ENCODE measurements at places on chromosomes 7 and 10.
A peak's percentile ranks its signal among the peaks of the same experiment; 100 is the strongest.

GRCh38 chr10:75450075-75450445 lies 18.6 kb downstream of the LRMDA start:
- DNase-seq, result no peak

DNA sequence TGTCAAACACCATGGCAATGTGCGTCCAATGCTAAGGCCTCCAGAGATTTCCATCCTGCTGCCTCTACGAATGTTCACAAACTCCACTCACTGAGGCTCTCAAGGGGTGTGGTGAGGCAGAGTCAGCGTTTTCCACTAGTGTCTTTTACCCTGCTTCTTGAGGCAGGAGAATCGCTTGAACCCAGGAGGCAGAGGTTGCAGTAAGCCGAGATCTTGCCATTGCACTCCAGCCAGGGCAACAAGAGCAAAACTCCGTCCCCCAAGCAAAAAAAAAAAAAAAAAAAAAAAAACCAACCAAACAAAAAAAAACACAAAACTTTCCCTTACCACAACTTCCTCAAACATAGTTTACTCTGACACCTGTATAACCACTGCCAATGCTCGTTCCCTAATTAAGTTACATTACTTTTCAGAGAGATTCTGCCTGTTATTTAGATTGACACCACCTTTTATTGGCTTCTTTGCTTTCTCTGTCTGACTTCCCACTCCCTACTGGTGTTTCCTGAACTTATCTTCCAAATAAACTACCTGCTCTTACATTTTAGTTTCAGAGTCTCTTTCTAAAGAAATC lies 102.1 kb upstream of the ZNF746 start:
- DNase-seq, result peak; percentile 27

- DNase-seq, result peak; percentile 1
Measured at GRCh38 chr7:86598311-86598710, 45.4 kb upstream of the GRM3 start.

DNA sequence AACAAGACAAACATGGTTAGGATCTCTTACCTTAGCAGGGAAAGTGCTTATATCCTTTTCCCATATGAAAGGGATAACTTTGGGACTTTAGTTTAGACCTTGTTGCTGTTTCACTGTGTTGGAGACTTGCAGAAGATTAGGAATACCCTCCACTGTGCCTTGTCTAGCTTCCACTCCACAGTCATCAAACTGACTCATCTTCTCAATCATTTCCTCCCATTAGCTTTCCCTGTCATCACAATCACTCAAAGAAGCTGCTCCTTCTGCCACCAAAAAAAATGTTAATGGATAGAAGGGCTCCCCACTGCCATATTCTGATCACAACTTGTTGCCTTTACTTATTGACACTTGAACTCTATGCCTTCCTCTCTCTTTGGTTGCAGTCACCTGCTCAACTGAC lies 16.8 kb downstream of the GNG11 start:
- no peak for DNase-seq

DNA sequence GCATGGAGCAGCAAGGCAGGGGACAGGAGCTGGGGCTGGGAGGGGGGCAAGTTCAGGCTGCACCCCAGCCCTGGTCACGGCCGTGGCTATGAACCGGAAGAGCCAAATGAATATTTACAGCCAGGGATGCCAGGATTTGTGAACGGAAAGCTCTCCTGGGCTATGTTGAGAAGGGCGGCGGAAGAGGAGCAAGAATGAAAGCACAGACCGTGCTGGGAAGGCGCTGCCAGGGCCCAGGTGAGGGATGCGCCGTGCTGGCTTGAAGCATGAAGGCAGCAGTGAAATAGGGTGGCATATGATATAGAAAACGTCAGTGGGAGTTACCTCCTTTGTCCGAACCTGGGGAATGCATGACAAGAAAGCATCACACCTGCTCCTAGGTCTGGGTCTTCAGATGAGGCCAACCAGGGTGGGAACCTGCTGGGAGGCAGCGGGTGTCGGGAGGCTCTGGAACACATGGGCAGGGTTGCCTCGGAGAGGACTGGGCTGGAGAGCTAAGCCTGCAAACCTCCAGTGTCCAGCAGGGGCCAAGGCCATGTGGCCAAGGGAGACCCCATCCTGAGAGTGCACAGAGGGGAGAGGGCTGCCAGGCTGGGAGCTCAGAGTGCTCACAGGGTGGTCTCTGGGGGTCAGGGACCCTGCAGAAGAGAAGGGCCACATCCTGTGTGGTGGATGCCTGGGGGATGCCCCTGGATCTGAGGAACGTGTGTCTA lies 120.6 kb upstream of the TCERG1L start:
- DNase-seq, result no peak

DNA sequence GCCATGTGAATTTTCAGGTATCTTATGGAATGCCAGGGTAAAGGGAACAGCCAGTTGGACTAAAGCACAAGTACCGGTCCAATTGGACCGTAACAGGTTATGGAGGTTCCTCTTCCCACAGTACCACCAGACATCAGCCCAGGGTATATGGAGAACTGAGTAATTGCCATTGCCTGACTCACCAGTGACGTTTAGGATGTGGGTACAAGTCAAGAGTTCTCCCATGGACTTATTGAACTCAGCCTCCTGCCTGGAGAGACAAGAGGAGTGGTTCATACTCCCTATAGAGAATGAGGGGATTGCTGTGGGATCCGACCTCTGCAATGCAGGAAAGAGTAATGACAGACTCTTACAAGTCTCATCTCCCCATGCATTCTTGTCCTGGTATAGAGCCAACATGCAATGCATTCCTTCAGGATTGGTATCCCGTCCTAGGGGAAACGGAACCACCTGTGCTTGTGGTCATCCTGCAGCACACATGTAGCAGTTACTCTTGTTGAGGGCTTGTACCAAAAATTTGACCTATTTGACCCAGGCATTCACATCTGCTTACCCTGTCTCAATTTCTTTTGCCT lies 30.7 kb upstream of the ELOVL3 start:
- no peak for DNase-seq

- DNase-seq, result no peak
Measured at GRCh38 chr7:46486256-46487206, 565.5 kb upstream of the IGFBP3 start.

DNA sequence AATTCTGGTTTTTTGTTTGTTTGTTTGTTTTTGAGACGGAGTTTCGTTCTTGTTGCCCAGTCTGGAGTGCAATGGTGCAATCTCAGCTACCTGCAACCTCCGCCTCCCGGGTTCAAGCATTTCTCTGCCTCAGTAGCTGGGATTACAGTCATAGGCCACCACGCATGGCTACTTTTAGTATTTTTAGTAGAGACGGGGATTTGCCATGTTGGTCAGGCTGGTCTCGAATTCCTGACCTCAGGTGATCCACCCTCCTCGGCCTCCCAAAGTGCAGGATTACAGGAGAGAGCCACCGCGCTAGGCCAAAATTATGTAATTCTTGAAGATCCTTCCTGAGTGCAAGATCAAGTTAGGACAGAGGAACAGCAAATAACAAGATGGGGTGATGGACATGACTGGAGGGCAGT lies 719 bp downstream of the ZNF33B start:
- no peak for DNase-seq

- no peak for DNase-seq
Measured at GRCh38 chr7:77497079-77497478, 40.0 kb upstream of the PTPN12 start.

- peak; percentile 42 for DNase-seq
Measured at GRCh38 chr10:90592638-90593302, 265.1 kb downstream of the HTR7 start.

GRCh38 chr7:50544992-50545391 lies 20.2 kb downstream of the DDC start:
- no peak for DNase-seq

- no peak for DNase-seq
Measured at GRCh38 chr10:96613576-96613975, 26.8 kb upstream of the TM9SF3 start.

DNA sequence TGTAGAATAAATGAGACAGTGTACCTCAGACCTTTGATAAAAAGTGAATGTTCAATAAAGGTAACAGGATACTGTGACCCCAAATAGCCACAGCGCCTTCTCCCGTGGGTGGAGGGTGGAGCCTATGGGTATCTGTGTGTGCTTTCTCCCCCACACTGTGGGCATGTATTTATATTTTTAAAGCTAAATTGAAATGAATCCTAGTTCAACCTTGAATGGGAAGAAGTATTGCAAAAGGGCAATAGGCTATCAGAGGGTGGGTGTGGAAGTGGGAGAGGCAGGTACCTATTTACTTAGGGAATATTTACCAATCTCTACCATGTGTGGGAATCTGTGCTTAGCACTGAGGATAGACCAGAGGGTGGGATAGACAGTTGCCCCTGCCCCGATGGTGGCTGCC lies 68.9 kb downstream of the PFKFB3 start:
- no peak for DNase-seq

- no peak for DNase-seq
Measured at GRCh38 chr7:90424720-90425119, 21.5 kb downstream of the CLDN12 start.

DNA sequence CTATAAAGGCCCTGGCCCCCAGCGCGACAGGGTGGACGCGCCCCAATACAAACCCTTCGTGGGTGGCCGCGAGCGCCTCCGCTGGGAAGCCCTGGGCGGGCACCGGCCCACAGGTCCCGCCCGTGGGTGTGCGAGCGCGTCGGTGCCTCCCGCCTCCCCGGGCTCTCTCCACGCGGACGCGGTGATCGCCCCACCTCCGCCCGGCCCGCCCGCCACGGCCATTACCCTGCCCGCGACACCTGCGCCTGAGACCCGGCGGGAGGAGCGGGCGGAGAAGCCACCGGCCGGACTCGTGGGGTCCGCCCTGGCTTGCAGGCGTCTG lies 81.2 kb downstream of the PAX2 start:
- no peak for DNase-seq

GRCh38 chr7:149261316-149261828 lies 624 bp upstream of the ZNF783 start:
- peak; percentile 27 for DNase-seq

GRCh38 chr10:79026341-79026761 lies 42.4 kb upstream of the ZMIZ1 start:
- no peak for DNase-seq

DNA sequence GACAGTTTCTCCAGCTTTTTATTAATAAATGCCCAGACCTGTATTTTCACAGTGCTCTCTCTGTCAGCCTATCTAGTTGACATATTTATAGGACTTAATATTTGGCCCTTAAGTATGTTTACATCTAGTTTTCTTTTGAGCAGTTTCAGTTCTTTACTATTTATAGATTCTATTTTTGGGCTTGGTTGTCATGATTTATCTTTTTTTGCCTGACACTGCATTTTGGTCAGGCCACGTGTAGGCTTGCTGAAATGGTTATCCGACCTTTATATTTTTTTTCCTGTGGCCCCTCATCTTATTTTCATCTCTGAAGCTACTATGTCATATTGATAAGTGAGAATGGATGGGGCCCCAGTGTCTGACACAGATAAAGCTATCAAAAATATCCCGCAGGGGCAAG lies 515.4 kb upstream of the FZD8 start:
- no peak for DNase-seq

DNA sequence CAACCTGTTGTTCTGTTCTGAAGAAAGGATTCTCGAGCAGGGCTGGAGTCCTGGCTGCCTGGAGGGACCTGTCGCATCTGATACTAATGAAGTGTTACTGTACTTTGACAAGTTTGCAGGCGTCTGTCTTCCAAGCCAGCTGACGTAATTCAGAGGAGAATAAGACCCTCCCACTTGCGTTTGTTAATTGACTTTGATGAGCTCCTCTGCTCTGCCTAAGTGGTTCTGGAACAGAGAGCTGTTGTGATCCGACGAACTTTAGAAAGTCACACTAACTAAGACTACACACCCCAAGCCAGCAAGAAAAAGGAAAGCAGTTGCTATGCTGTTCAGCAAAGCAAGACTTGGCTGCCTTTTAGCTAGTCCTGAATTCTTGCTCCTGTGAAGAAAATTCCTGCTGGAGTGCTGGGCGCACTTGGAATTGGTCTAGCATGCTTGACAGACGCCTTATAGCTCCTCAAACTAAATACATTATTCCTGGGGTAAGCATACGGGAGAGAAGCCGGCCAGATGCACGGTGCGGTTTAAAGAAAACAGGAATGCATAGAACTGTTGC lies 200.3 kb downstream of the CACNB2 start:
- DNase-seq, result no peak

GRCh38 chr7:47937065-47937687 lies 11.1 kb downstream of the PKD1L1 start:
- no peak for DNase-seq

DNA sequence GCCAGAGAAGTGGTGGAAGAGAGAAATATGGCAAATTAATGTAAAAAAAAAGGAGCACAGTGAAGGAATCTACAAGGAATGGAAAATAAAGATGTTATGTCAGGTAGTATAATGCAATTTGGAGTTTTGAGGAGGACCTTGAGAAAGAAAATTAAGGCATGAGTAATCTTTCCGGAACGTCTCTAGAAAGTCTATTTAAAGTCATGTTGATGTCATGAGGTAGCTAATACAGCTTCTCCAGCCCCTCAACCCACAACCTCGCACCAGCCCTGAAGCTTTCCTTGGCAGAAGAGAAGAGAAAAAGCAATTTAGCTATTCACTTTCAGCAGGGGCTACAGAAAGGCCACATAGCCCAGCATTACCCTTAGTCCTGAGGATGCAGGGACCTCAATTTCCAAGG lies 22.5 kb downstream of the TRDMT1 start:
- no peak for DNase-seq

- no peak for DNase-seq
Measured at GRCh38 chr10:49318755-49319154, 19.8 kb downstream of the C10orf71 start.

DNA sequence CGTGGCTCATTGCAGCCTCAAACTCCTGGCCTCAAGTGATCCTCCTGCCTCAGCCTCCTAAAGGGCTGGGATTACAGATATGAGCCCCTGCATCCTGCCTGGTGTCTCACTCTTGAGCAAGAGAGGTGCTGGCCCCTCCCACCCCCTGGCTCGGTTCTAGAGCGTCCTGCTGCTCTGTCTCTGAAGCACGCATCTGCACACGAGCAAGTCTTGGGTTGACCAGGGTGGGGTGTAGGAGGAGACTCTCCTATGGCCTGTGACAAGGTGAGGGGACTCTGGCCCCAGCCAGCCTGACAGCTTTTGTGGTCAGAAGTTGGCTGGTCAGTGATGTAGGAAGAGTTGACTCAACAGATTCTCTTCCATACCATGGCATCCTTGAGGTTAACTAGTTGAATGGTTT lies 110.7 kb upstream of the CARD11 start:
- DNase-seq, result no peak

- no peak for DNase-seq
Measured at GRCh38 chr10:3354174-3354900, 181.8 kb upstream of the PITRM1 start.

DNA sequence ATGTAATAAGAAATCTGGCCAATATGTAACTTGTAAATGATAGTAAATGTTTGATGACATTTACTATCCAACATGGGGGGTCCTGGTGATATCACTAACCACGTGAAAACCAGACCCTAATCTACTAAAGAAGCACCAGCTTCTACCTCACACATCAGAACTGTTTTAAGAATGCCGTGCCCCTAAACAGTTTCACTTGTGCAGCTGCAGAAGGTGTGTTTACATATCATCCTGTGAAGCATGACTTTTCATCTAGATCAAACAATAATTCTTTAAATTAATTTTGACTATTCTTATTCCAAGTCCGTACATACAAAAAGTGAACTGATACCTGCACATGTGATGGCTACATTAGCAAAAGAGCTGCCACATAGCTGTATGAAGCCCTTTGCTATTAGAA lies 61.0 kb downstream of the STEAP1B start:
- no peak for DNase-seq

Measured in hematopoietic multipotent progenitor cell treated with erythropoietin and hydrocortisone succinate and interleukin-3 and kit ligand, for 6 days (in vitro differentiated cells).